ENCODE measurements at places on chromosomes 1 and 21.
A peak's percentile ranks its signal among the peaks of the same experiment; 100 is the strongest.

DNA sequence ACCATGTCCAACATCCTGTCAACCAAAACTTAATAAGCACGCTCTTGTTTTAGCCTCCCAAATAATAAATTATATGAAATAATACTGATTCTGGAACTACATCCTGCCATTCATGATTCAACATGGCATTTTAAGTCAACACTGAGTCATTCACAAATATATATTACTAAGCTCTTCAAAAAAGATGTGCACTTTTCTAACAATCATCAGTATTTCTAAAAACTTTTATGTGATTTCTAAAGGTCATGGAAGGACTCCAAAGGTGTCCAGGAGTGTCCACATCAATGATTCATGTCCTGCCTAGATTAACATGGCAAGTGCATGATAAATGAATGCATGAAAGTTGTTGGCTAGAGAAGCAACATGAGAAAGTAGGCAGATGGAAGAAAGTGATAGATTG lies 51.6 kb downstream of the NEGR1 start:
- DNase-seq = no peak

- no peak for DNase-seq
Measured at GRCh38 chr1:192067360-192067759, 90.9 kb upstream of the RGS18 start.

DNA sequence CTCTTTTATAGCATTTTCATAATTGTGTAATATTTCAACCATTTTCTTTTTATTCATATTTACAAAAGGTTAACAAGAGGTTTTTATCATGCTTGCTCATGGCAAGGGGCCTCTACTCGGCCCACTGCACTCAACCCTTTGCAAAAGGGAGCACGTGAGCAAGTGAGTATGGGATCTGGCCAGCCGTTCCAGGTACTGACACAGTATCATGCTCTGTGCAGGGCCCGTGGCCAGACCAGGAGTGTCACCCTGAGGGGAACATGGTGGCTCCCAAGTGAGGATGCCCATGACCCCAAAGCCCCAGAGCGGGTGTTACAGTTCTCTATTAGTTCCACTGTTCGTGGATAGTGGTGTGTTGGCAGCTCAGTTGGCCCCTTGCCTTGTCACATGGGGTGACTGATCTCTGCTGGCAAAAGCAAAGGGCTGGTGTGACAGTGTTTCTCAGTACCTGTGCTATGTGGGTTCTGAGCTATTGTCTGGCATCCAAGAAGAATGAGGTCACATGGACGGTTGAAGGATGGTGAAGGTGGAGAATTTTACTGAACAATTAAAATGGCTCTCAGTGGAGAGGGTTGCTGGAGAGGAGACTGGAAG lies 777.2 kb upstream of the ADAMTS5 start:
- no peak for DNase-seq

GRCh38 chr1:50488356-50488755 lies 65.1 kb upstream of the DMRTA2 start:
- no peak for DNase-seq

- no peak for DNase-seq
Measured at GRCh38 chr1:232786845-232787455, 18.3 kb upstream of the MAP10 start.

DNA sequence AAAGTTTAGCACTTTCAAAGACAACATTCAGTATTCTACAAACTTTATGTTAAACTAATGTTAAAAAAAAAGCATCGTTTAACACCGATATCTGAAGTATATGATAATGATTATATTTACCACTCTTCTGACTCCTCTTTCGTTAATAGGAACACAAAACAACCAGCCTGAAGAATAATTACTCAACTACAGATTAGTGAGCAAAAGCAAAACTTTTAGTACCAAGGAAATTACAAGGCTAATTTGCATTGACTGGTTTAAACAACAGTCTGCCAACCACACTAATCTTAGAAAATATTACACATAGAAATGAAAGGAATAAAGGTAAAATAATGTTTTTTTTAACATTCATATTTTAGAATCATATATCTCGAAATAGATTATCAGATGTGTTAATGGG lies 500.7 kb downstream of the LMO4 start:
- DNase-seq = no peak

- no peak for DNase-seq
Measured at GRCh38 chr1:7390604-7391000, 380.5 kb upstream of the VAMP3 start.

- DNase-seq = peak; percentile 63
Measured at GRCh38 chr21:43361493-43362296, 65.2 kb downstream of the SIK1 start.

DNA sequence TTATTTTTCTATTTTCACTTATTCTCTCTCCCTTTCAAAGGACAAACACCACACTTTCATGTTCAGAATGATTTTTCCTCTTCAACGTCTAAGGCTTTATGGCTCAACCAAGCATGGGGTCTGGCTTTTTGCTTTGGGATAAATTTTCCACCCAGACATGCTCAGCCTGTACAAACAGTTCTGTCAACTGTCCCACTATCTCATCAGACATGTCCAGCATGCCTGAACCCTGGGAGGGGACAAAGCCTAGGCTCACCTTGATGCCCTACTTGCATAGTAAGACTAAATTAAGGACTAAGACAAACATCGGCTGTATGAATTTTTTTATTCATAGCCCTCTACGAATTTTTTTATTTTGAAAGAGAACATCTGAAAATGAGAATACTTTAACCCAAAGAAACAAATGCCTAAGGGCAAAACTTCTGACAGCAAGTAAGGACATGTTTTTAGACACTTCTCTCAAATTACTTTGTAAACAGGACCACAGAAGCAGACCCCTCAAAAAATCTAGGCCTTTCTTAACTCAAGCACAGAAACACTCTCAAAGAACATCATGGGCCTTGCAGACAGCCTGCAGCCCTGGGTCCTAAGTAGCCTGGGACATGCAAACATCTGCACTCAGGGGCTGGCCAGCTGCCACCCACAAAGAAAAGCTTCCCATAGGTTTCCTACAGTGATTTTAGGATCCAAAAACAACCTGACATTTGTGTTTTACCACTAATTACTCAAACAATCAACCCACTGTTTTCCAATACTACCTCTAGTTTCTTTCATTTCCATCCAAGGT lies 72.3 kb upstream of the PALMD start:
- DNase-seq = no peak

- no peak for DNase-seq
Measured at GRCh38 chr1:20710469-20711284, 7.1 kb downstream of the KIF17 start.
